ENCODE measurements at places on chromosomes 7 and 10. TPM values are rescaled to one million over a fixed set of nuclear protein-coding genes. Genes with fewer than 3 reads are reported as not detected.

Gene NPC1L1
- total RNA-seq, result not detected

Gene ACSM6
- not detected for total RNA-seq

Gene NPTX2
- total RNA-seq, result 22.4 TPM

Gene AUTS2
- total RNA-seq, result 41.9 TPM

Gene SEMA3A
- 36.5 TPM for total RNA-seq

Gene TAS2R16
- not detected for total RNA-seq

Gene TMEM140
- 19.9 TPM for total RNA-seq

Gene NCF1
- total RNA-seq, result 3.6 TPM

Gene ZNF3
- 15.6 TPM for total RNA-seq

Gene ADCY1
- 1.3 TPM for total RNA-seq
